ENCODE measurements at places on chromosomes 6 and 20. TPM values are rescaled to one million over a fixed set of nuclear protein-coding genes. Genes with fewer than 3 reads are reported as not detected.

The ARG1 gene
- not detected for total RNA-seq

The AAR2 gene
- 34.0 TPM for total RNA-seq

GRCh38 chr6:111689946-111690345, 84.3 kb upstream of the TRAF3IP2 start:
- no peak for DNase-seq

GRCh38 chr20:46544576-46544975, 5.9 kb downstream of the OCSTAMP start:
- DNase-seq, result peak; percentile 20

GRCh38 chr6:135221042-135221441, 39.9 kb downstream of the MYB start:
- no peak for DNase-seq

DNA sequence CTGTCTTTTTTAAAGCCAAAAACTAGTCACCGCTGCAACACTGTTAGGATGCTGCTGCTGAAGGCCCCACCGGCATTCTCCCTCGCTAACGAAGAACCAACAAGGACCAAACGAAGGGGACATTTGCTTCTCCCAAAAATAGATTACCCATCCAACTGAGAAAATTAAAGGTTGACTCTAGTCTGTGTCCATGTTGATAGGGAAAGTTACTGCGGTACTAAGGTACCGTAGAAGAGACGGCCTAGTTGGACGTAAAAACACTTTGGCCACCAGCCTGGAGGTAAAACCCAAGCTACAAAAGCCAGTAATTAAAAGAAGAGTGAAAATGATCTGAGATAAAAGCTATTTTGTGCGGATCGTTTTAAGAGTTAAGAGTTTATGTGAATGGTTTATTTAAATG, 11.8 kb upstream of the FOXF2 start:
- DNase-seq, result no peak

- DNase-seq, result no peak
Measured at GRCh38 chr20:29743101-29743931, 1514.1 kb upstream of the DEFB115 start.

DNA sequence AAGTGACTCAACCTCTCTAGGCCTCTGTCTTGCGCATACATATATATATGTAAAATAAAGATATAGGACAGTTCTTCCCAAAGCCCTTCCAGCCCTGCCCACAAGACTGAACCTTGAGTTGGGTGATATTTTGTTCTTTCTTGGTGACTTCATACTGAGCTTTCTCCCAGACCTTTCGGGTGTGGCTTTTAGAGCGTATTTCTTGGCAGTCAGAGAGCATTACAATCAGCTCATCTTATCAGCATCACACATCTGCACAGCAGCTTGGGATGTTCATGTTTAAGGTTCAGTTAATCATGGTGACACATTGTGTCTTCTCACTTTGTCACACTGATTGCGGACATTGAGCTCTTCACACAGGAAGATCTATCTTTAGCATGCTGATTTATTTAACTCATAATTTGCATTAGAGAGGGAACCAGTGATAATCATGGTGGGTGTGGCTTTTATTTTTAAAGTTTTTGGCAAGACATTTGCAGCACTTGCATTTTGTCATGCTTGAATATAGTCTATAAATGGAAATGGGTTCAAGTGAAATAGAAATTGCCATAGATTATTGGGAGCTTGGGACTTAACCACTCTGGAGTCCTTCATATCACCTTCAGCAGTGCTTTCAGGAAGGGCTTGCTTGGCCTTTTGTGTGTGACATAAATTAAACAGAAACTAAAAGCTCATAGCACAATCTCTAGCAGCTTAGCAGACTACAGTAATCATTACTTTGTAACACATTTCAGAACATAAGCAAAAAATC, 8.3 kb downstream of the KIF3B start:
- DNase-seq, result no peak

DNA sequence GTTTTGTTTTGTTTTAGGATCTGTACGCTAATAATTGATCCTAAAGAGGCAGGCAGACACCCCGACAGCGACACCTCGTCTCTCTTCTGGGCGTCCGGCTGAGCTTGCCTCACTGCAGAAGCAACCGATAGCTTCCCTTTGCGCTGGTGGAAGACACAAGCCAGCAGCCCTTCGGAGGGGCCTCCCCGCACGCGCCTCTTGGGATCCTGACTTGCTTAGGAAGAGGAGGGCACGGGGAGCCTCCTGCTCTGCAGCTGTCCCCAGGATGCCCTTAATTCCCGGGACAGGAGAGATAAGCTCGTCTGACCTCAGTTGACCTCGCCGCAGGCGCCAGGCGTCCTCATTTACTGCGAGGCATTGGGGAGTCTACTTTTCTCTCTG, 94.0 kb downstream of the CD83 start:
- no peak for DNase-seq

DNA sequence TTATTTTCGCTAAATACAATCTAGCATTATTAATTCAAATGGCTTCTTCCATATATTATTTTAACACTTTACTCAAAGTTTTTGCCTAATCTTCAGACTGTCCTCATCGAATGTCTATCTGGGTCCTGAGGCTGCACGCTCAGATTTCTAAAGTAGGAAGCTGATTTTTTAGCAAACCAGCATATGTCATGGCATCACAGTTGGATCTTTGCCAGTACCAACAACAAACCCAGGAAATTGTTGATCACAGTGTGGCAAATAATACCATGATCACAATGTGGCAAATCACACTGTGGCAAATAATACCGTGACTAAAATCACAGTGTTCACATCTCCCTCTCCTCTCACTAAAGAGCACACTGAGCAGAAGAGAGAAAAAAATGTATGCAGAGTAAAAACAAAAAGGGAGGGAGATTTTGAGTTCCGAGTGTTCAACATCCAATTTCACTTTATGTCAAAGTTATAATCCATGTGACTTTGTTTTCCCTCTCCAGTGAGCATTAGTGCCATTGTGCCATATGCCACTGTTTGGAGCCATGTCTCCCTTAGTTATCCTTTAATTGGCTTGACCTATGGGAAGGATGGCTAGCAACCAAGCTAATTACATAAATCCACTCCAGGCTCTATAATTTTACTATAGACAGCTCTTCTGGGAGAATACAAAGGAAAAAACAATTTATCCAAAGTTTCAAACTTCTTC, 1059.6 kb downstream of the HACE1 start:
- no peak for DNase-seq

GRCh38 chr6:166575205-166575604, 11.3 kb downstream of the RAMACL start:
- DNase-seq, result no peak

DNA sequence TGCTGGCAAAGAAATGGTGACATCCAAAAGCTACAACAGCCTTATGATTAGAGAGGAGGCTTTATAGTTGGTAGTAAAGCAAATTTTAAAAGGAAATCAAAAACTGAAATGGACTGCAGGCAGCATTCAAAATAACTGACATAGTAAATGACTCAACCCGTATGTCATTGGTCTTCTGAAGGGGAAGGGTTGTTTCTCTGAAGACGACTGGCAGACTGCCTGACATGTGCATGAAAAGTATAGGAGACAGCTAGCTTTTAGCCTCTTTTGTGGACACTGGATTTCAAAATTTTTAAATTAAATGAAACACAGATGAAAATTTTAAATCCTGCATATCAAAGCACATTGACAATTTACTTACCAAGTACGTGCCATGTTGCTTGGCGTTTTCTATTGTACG, 90.7 kb downstream of the TRMT6 start:
- no peak for DNase-seq

- DNase-seq, result no peak
Measured at GRCh38 chr20:14600527-14600926, 263.1 kb upstream of the FLRT3 start.
